ENCODE measurements at places on chromosomes 16 and 17.

- no peak for DNase-seq
Measured at GRCh38 chr16:27272076-27272475, 3.5 kb upstream of the NSMCE1 start.

- no peak for DNase-seq
Measured at GRCh38 chr16:75111514-75111940, 5.1 kb downstream of the LDHD start.

DNA sequence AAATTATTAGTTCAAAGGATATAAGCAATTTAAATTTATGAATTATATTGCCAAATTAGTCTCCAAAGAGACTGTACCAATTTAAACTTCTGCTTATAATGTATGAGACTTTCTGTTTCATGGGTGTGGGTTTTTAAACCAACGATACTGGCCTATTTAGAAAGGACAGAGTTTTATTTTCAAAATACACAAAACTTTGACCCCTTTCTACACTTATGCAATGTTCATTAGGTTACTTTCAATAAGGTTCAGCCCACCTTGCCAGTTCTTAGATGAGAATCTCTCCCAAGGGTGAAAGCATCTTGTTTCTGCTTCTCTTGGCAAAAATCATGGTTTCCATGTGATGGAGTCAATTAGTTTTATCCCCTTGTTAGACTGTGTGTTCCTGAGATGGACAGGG, 84.7 kb downstream of the MYO1D start:
- DNase-seq = no peak

DNA sequence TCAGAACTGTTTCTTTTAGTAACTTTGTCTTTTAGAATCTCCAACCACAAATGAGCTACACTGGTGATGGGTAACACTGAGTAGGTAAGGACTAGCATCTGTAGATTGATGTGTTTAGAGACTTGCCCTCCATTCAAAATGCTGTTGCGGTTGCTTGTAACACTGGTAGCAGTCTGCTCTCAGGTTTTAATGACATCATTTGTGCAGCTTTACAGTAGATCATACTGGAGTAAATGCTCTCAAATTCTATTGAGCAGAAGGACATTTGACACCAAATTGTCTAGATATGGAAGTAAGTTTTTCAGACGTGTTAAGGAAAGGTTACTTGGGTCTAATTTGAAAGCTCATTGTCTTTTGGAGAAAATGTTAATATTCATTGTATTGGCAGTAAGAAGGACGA, 98.8 kb downstream of the NLK start:
- no peak for DNase-seq

GRCh38 chr16:3266873-3267537, 10.6 kb upstream of the MEFV start:
- DNase-seq = peak; percentile 12

- no peak for DNase-seq
Measured at GRCh38 chr17:19242926-19243325, 5.8 kb downstream of the EPN2 start.

DNA sequence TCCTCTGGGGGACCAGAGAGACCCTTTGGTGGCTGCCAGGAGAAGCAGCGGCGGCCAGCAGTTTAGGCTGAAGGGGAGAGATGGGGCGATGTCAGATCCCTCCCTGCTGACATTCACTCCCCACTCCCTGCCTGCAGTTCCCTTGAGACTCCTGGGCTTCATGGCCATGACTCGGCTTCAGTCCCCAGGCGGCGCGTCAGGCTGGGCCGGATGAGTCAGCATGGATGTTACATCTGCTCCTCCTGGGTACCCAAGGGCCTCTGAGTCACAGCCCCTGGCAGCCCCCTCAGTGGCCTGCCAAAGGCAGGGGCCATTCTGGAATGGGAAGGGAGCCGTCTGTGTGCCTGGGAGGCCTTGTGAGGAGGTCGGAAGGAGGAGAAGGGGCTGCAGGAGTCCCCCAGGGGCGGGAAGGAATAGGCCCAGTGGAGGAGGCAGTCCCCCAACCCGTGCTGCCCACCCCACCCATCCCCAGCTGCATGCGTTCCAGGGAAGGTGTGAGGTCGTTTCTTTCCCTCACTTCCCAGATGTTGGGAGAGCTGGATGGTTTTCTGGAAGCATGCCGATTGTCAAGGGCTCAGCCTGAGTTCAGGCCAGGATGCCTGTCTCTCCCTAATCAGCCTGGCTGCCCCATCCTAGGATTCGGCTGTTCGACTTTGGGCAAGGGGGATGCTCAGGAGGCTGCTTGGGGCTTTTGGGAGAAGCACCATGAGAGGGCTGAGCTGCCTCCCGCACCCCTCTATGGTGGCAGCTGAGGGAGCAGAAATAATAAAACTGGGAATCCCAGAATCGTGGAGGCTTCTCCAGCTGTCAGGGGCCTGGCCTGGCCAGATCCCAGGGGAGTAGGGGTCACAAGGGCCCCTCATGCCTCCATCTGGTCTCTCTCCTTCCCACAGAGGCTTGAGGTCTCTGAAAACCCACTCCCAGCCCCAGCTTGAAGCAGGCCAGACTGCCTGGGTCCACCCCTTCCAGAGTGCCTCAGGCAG, 9.7 kb downstream of the RHBDL3 start:
- no peak for DNase-seq

DNA sequence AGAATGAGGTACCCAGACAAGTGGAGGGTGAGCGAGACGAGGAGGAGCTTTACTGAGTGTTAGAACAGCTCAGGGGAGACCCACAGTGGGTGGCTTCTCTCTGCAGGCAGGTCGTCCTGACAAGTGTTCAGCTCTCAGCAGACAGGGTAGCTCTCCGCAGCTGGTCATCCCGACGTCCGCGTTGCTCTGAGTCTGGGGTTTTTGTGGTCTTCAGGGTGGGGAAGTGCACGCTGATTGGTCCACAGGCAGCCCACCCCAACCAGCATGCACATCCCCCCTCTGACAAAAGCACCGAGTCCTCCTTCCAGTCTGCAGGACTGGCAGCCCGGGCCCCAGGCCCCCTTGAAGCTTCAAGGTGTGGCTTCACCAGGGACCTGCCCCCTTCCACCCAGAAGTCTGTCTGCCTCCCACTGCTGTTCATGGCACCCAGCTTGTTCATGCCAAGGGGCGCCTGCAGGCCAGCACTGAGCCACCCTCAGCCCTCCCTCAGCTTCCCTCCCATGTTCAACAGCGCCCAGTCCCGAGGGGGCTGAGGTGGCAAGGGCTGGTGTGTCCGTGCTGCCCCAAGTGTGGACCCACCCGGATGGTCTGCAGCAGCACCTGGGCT, 19.9 kb upstream of the WDR45B start:
- no peak for DNase-seq

DNA sequence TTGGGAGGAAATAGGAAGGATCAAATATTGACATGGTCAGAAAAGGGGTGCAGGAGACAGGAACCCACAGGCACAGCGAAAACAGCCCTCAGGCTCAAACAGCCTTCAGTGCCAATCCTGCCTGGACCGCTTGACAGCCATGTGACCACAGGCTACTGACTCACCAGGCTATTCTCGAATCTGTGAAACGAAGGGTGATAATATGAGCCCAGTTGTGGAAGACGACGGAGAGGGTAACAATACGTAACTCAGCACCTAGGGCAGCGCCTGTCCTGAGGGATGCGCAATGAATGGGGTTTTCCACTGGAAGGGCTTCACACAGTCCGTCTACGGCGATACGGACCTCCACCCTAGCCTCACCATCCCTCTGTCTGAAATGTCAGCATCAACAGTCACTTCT, 117.3 kb upstream of the RCVRN start:
- DNase-seq = no peak

GRCh38 chr17:64245218-64246145, 17.6 kb downstream of the TEX2 start:
- DNase-seq = no peak

- DNase-seq = no peak
Measured at GRCh38 chr16:28290859-28291254, 1.5 kb upstream of the SBK1 start.

- no peak for DNase-seq
Measured at GRCh38 chr16:24015923-24016322, 180.1 kb downstream of the PRKCB start.

GRCh38 chr16:10601444-10602408, 21.3 kb upstream of the EMP2 start:
- no peak for DNase-seq

- no peak for DNase-seq
Measured at GRCh38 chr16:28098959-28099945, 35.7 kb upstream of the GSG1L start.

All from CD8-positive, alpha-beta memory T cell (primary cell).